Astrocyte (in vitro differentiated cells and primary cell): ENCODE measurements at places on chromosomes 12 and 14. TPM values are rescaled to one million over a fixed set of nuclear protein-coding genes. Genes with fewer than 3 reads are reported as not detected.

The EAPP gene
- total RNA-seq, result 47.9 and 52.5 TPM in 2 replicates

The TCL1B gene
- not detected in 2 replicates for total RNA-seq

The LALBA gene
- not detected in 2 replicates for total RNA-seq

The CD163 gene
- total RNA-seq, result not detected in 2 replicates

The TROAP gene
- 2.2 and 2.7 TPM in 2 replicates for total RNA-seq

- H3K36me3 ChIP-seq, result peaks cover 18% of the 10 kb centered on the region
- peak overlapping the region; percentile 90 for H3K4me3 ChIP-seq
- H3K27me3 ChIP-seq, result no peaks in the 10 kb centered on the region
- DNase-seq, result no peak
Measured at GRCh38 chr12:56104815-56105608, 653 bp downstream of the PA2G4 start.

- no peak overlapping the region for H3K4me3 ChIP-seq
- no peak for DNase-seq
- no peaks in the 10 kb centered on the region for H3K36me3 ChIP-seq
Measured at GRCh38 chr12:56086096-56086495, 6.1 kb downstream of the ERBB3 start.

DNA sequence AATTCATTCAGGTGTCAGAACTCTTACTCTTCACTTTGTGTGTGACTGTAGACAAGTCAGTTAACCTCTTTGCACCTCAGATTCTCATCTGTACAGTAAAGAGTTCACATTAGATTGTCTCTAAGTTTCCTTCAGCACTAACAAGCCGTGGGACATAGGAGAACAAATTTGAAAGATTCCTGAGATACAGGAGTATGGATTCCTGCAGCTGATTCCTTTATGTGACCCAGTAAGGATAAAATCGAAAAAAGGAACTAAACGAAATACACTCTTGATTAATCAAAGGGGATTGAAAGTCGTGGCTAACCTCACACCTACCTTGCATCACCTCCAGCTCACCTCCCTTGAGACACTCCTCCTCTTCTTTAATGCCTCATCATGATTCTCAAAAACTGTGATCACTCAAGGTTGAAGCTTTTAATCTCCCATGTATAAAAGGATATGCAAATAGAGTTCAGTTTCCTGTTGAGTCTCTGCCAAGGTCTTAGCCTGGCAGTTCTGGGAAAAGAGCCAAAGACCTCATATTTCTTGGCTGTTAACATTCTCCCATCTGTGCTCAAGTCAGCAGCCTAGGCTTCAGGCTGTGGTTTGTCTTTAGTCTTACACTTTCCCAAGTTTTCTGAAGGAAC is 156.6 kb downstream of the DAD1 start:
- no peak overlapping the region for H3K4me3 ChIP-seq
- no peaks in the 10 kb centered on the region for H3K27me3 ChIP-seq

DNA sequence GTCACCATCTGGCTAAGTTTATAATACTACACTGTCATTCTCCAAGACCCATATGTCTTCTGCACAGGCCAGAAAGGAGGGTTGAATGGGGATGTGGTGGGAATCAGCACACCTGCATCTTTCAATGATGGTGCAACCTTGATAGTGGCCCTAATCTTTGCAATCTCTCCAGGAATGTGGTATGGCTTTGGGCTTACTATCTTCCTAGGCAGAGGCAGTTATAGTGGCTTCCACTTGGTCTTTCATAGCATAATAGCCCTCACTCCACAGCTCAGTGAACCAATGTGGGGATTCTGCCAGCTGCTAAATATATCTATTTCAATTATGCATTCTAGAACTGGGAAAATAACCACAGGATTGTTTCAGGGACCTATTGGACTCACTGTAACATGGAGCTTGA is 61.8 kb upstream of the ATP2B1 start:
- H3K27ac ChIP-seq, result no peak overlapping the region
- H3K4me3 ChIP-seq, result no peak overlapping the region
- DNase-seq, result peak; percentile 51
- no peaks in the 10 kb centered on the region for H3K36me3 ChIP-seq
- peaks cover 7% of the 10 kb centered on the region for H3K4me1 ChIP-seq

GRCh38 chr12:22066310-22066709 is 20.3 kb downstream of the CMAS start:
- H3K4me1 ChIP-seq, result no peaks in the 10 kb centered on the region
- peaks cover 28% of the 10 kb centered on the region for H3K36me3 ChIP-seq
- H3K27me3 ChIP-seq, result no peaks in the 10 kb centered on the region
- H3K4me3 ChIP-seq, result no peak overlapping the region
- DNase-seq, result no peak

- no peaks in the 10 kb centered on the region for H3K36me3 ChIP-seq
- H3K4me3 ChIP-seq, result no peak overlapping the region
- H3K27me3 ChIP-seq, result no peaks in the 10 kb centered on the region
- no peak overlapping the region for H3K27ac ChIP-seq
Measured at GRCh38 chr12:66863276-66863675, 184.4 kb upstream of the GRIP1 start.

- H3K4me3 ChIP-seq, result no peak overlapping the region
- DNase-seq, result no peak
- no peak overlapping the region for H3K27ac ChIP-seq
- no peaks in the 10 kb centered on the region for H3K27me3 ChIP-seq
Measured at GRCh38 chr12:83214185-83214584, 527.5 kb downstream of the TMTC2 start.

DNA sequence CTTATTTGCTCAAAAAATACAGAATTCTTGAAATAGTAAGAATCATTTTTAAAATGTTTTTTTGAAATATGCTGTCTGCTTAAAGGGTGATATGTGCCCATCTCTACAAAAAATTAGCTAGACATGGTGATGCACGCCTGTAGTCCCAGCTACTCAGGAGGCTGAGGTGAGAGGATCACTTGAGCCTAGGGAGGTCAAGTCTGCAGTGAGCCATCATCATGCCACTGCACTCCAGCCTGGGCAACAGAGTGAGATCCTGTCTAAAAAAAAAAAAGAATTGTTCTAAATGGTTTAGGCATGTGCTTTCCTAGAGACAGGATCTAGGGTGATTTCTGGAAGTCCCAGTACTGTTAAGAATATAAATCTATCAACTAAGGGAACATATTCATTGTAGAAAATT is 75.6 kb upstream of the HECTD1 start:
- no peaks in the 10 kb centered on the region for H3K4me1 ChIP-seq
- no peak overlapping the region for H3K27ac ChIP-seq
- no peaks in the 10 kb centered on the region for H3K27me3 ChIP-seq
- no peak overlapping the region for H3K4me3 ChIP-seq
- no peak for DNase-seq
- H3K36me3 ChIP-seq, result no peaks in the 10 kb centered on the region

GRCh38 chr14:89922031-89922907 is 32.3 kb downstream of the EFCAB11 start:
- peaks cover 19% of the 10 kb centered on the region for H3K4me1 ChIP-seq
- peak; percentile 93 for DNase-seq
- no peak overlapping the region for H3K4me3 ChIP-seq
- H3K27me3 ChIP-seq, result no peaks in the 10 kb centered on the region
- peaks cover 3% of the 10 kb centered on the region for H3K36me3 ChIP-seq
- peak overlapping the region; percentile 92 for H3K27ac ChIP-seq

- H3K27ac ChIP-seq, result no peak overlapping the region
- DNase-seq, result no peak
- no peaks in the 10 kb centered on the region for H3K36me3 ChIP-seq
- no peaks in the 10 kb centered on the region for H3K27me3 ChIP-seq
Measured at GRCh38 chr14:89625731-89626232, 208.7 kb upstream of the FOXN3 start.

- no peak overlapping the region for H3K4me3 ChIP-seq
- no peaks in the 10 kb centered on the region for H3K27me3 ChIP-seq
- peak; percentile 92 for DNase-seq
Measured at GRCh38 chr14:52703225-52703624, 3.8 kb upstream of the PSMC6 start.
